Activated CD4-positive, alpha-beta T cell treated with anti-CD3 and anti-CD28 coated beads, Interleukin-2, Interleukin-4, amounts not matched to agents 100 ng/mL and 50 ng/mL, durations not matched to agents 16 hours and 8 hours (primary cell): ENCODE measurements at places on chromosomes 7 and 10.

- DNase-seq: no peak
Measured at GRCh38 chr7:131827421-131827820, 271.0 kb upstream of the PODXL start.

- no peak for DNase-seq
Measured at GRCh38 chr7:2162959-2163358, 69.8 kb downstream of the MAD1L1 start.

- DNase-seq: no peak
Measured at GRCh38 chr7:1733908-1734730, 64.0 kb downstream of the ELFN1 start.

- DNase-seq: no peak
Measured at GRCh38 chr10:17241611-17242333, 13.7 kb downstream of the VIM start.

DNA sequence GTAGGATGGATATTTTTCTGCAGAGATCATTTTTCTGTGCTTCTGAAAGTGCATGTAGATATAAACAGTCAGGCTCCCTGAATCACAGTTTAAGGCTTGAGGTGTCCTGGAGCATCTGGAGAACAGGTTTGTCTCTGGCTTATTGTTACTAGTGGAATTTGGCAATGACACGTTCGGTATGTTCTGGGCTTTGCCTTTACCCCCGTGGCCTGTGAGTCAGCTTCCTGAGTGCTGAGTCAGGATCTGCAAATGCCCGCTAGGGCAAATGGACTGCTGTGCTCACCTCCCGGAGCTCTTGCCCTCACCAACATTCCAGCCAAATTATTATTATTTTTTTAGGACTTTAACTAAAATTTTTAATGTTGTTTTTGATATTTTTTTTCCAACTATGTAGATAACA is 192.5 kb upstream of the PRSS1 start:
- peak; percentile 34 for DNase-seq

DNA sequence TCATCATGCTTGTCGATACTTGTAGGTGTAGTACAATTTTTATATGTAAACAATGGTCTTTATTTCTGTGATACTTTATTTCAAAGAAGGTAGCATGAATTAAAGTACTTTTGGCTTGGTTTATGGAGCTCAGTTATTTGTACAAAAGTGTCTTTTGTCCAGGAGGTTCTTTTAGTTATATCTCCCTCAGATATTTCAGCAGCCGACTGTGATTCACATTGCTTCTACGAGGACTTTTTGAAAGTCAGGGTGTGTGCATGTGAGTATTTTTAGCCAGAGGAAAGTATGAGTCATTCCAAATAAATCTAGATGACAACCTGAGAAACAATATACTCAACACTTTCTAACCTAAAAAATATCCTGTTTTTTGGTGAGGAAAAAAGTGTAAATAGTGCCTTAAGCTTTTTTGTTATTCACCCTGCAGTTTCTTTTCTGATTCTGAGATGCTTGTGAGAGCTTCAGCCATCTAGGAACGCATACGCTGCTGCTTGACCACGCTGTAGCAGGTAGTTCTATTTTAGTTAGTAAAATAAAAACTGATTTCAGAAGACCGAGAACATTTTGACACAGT is 595 bp upstream of the SUN1 start:
- DNase-seq: peak; percentile 82

DNA sequence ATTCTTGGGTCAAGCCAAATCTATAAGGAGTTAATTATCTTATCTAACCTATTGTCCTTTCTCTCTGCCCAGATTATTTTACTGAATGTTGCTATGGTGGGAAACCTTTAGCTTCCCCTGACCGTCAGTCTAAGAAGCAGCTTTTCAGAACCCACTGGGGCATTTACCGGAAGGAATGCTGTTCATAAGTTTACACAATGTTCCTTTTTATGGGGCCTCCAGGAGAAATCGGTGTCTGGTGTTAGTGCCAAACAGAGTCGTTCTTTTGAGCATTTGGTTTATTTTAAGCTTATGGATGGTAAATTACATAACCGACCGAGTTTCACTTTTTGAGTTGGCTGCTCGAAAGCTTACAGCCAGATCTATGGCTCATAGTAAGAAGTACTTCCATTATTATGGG is 111.9 kb downstream of the CACNB2 start:
- DNase-seq: no peak

DNA sequence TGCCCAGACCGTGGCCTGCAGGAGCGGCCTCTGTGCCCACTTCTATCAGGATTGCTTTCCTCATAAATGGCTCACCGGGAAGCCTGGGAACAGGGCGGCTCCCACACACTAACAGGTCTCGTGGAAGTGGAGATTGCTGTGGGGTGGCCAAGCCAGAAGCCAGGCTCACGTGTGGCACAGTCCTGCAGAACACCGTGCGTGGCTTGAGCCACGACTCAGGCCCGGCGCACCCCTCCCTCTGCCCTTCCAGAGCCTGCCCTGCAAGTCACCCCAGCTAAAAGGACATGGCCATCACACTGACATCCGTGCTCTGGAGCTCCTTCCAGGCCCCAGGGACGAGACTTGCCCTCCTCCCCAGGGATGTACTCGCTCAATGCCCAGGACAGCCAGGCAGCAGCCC is 7.0 kb downstream of the GPER1 start:
- DNase-seq: no peak

GRCh38 chr7:156051884-156052283 is 239.6 kb upstream of the SHH start:
- DNase-seq: no peak

DNA sequence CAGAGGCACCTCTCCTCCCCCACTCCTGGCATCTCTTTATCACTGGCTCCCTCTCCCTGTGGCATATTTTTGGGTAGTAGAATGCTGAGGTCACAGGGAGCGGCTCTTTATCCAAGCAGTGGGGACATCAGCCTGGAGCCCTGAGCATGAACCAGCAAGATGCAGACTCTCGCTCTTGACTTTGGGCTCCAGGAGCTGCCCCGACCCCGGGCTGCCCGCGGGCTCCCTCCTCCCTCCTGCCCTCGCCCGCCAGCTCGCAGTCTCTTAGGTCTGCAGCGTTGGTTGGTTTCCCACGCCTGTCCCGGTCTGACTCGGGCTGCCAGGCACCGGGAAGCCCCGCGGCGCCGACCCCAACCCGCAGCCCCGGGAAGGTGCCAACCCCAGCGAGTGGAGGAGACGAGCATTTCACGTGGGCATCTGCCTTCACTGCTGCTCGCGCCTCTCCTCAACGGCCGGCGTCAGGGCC is 1.3 kb downstream of the INSYN2A start:
- DNase-seq: no peak

GRCh38 chr7:120273476-120273975 is 551 bp downstream of the KCND2 start:
- peak; percentile 6 for DNase-seq

GRCh38 chr7:584122-584465 is 64.4 kb upstream of the PDGFA start:
- DNase-seq: peak; percentile 94

GRCh38 chr7:115734641-115735040 is 295.9 kb downstream of the TFEC start:
- no peak for DNase-seq
